Activated naive CD4-positive, alpha-beta T cell (primary cell): ENCODE measurements at places on chromosomes 16 and 17.

DNA sequence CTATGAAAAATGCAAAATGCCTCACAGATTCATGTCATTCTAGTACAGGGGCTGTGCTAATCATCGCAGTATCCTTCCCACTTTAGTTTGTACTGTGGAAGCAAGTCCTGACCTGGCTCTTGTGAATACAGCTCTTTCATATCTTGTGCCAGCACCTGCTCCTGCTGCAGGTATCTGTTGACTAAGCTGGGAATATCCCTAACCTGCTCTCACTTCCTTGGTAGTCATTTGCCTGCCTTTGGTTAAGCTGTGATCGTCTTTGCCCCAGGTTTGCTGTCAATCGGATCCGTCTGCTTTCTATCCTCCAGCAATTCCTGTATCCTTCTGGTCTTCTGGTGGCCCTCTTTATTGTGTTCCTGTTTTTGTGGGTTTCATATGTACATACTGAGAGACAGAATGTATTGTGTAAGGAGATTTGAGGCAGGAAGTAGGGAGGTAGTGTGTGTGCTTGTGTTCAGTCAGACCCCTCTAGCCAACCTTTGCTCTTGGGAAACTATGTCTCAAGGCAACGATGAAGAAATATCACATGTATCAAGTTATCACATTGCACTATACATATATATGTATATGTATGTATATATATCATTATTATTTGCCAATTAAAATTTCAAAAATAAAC lies 7.7 kb upstream of the GINS3 start:
- DNase-seq = no peak

GRCh38 chr16:70778901-70779309 lies 22.1 kb downstream of the VAC14 start:
- DNase-seq = no peak

DNA sequence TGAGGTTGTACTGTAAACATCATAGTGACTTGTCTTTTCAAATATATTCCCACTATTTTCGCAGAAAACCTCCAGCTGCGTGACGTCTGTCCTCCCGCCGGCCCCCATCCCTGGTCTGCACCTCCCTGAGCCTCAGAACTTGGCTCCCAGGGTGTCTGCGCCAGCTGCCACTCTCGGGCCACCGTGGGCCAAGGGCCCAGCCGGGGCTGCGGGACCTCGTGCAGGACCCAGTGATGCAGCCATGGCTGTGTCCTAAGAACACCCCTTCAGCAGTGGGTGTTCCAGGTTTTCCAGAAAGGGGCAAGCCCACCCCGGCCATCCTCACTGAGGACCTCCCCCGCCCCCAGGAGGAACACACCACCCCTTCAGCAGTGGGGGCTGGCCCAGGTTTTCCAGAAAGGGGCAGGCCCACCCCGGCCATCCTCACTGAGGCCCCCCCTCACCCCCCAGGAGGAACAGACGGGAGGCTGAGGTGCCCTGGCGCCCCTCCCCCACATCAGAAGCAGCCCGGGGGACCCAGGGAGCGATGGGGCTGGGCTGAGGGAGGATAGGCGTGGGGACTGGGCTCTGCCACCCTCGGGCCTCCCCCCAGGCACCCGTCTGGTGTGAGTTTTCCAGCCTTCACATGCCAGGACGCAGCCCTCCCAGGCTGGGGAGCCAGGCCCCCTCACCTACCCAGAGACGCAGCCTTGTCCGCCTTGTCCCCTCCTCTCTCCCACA lies 12.2 kb upstream of the ZFPM1 start:
- no peak for DNase-seq

- no peak for DNase-seq
Observed at GRCh38 chr16:21081329-21081728, 69.3 kb downstream of the DNAH3 start.

DNA sequence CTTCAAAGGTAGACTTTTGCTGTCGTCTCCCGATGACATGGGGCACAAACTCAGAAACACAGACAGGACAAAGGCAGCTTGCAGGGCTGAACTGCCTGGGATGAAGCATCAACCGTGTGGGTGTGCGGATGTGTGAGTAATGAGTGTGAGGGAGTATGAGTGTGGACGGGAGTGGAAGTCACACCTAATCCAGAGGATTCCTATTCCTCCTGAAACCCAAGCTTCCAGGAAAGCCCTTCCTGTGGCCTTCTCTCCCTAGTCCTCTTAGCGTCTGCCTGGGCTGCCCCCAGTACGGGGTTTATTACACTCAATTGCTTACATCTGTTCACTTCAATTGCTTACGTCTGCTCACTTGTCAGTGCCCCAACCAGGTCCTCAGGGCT lies 2.3 kb upstream of the IL4R start:
- no peak for DNase-seq

DNA sequence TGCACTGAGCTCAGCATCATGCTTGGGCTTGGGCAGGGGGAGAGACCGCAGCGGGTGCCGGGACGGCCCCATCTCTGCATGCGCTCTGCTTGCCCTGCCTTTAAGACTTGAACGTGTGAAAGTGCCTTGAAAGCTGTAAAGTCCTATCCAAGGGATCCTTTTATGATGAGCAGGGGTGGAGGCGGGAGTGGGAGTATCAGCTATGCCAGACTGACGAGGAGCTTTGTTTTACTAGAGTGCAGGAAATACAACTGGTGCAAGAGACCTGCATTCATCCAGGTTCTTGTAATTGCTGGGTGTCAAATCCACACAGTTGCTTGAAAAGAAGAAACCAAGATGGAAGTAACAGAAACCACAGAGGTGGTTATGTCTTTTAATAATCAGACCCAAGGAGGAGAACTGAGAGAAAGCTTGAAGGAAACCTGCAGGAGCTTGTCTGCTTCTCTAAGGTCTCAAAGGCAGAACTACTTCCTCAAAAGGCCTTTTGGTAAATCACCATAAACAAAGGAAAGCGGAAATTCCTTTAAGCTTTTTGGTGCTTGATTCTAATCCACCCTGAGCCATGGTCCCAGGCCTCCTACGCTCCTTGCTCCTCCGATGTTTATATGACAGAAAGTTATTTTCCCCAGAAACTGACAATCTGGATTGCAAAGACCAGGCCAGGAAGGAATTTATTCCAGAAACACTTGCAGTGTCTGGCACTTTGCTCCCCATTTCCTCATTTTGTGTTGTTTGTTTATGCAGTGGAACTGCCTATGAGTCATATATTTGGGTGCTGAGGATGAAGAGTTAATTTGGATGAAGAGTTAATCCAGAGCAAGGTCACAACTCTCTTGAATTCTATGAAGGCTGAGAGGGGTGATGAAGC lies 51.3 kb upstream of the FBXO47 start:
- DNase-seq = no peak

GRCh38 chr16:78990309-78990701 lies 610.2 kb downstream of the MAF start:
- no peak for DNase-seq

DNA sequence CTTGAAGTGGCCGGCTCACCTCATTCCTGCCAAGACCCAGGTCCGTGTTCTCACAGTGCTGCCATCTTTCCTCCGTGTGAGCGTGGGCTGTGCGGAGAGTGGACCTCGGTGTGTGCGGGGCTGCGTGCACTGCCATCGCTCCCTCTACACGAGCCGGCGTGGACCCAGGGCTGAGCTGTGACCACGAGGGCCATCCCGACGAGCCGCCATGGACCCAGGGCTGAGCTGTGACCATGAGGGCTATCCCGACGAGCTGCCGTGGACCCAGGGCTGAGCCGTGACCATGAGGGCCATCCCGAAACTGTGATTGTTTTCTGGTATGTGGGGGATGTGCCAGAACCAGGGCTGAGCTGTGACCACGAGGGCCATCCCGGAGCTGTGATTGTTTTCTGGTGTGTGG lies 8.9 kb upstream of the MVD start:
- no peak for DNase-seq

DNA sequence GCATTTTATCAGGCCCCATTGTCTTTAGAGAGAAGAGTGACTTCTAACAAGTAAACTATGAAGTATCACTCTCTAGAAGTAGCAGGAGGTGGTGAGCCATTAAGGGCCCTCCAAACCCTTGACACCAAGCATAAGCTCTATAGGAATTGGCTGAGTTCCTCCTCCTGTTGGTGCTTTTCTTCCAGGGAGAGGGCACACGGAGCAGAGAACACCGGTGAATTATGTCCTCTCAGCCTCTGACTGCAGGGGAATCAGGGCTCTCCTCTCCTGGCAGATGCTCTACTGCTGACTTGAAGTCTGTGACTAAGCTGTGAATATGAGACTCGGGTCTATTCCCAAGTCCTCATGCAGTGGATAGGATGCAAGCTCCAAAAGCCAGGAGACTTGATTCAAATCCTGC lies 32.3 kb downstream of the CHD9 start:
- DNase-seq = no peak

DNA sequence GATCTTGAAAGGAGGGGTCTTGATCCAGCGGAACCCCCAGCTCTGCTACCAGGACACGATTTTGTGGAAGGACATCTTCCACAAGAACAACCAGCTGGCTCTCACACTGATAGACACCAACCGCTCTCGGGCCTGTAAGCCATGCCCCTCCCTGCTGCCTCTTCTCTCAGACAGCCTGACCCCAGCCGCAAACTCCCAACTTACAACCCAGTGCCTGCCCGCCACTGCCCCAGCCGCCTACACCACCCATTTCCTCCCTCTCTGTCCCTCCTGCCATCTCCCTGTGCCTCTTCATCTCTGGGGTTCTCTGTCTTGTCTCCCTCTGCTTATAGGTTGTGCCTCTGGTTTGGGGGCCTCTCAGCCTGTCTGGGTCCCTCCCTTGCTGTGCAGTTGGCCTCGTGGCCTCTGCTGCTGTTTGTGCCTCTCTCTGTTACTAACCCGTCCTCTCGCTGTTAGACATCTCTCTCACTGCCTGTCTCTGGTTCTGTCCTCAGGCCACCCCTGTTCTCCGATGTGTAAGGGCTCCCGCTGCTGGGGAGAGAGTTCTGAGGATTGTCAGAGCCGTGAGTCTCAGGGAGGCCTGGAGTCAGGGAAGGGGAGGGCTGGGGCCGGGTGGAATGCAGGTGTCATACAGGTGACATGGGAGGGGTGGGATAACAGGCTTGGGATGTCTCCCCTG lies 9.6 kb downstream of the ERBB2 start:
- DNase-seq = no peak

DNA sequence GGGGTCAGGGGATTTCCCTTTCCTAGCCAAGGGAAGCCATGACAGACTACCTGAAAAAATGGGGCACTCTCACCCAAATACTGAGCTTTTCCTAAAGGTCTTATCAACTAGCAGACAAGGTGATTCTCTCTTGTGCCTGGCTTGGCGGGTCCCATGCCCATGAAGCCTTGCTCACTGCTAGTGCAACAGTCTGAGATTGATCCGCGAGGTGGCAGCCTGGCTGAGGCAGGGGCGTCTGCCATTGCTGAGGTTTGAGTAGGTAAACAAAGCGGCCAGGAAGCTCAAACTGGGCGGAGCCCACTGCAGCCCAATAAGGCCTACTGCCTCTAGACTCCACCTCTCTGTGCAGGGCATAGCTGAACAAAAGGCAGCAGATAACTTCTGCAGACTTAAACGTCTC lies 152.6 kb upstream of the PMFBP1 start:
- DNase-seq = no peak

- no peak for DNase-seq
Observed at GRCh38 chr16:337975-338575, 14.4 kb downstream of the AXIN1 start.

GRCh38 chr16:51816929-51817328 lies 665.9 kb upstream of the SALL1 start:
- no peak for DNase-seq

GRCh38 chr17:58330997-58331814 lies 2.6 kb upstream of the TSPOAP1 start:
- peak; percentile 57 for DNase-seq

DNA sequence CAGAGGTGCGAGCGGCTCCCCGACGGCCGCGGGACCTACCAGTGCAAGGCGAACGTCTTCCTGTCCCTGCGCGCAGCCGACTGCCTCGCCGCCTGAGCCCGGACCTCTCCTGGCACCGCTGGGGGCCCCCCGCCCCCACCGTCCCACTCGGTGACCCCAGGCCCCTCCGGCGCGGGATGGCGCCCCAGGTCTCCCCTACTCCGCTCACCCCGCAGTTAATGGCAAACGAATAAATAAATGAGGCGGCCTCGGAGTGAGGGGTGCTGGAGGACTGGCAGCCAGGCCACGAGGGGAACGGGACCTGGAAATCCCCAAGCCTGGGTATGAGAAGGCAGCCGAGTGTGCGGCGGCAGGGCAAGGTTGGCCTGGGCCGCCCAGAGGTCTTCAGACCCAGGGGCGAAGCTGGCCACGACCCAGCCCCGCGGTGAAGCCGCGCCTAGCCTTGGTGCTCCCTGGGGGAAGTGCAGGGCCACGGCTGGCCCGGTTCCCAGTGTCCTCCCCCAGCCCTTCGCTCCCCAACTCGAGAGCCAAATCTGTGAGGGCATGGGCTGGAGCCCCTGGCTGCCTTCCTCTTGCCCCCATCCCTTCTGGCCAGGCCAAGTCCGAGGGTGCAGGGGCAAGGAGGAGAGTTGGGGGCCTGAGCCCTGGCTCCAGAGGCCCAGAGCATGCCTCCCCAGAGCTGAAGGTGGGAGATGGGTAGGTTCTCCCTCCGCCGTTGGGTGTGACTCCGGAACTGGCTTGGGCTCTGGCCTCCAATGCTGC lies 796 bp downstream of the NPB start:
- no peak for DNase-seq

GRCh38 chr16:48617711-48618148 lies 7.8 kb upstream of the N4BP1 start:
- no peak for DNase-seq
